GM06990 (cell line): ENCODE measurements at places on chromosomes 7 and 10.
A peak's percentile ranks its signal among the peaks of the same experiment; 100 is the strongest.

DNA sequence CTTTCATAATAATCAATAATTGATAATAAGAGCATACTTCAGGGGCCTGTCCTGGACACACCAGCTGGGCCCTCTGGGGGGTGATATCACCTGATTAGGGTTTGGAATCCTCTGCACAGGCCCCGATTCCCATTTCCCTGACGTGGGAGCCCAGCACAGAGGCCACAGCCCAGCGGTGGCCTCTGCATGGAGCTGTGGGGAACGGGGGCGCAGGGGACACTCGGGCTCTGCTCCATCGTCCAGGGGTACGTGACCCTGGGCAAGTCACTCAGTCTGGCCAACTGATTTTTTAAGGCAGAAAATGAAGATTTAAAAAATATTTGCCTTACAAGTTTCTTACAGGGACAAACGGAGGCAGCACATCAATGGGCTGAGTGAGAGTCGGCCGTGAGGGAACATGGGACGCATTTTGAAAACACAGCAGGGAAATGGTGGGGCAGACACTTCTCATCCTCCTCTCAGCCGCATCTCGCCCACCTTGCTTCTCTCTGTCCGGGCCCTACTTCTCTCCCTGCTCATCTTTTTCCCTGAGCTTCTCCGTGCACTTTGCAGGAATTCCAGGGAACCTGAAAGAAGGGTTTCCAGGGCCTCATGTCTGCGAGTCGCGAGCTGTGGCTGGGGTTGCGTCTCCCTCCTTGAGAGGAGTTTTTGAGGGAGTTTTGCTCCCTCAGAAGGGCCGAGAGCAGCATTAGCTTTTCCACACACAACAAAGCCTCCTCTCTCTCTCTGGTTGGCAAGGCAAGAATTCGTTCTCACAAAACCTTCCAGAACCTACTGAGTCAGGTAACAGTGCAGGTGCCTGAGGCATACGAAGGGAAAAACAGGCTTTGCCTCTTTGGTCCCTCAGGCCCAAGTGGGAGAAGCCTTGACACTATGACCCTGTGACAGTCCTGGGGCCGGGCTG is 312.0 kb downstream of the WDR37 start:
- no peak for DNase-seq

DNA sequence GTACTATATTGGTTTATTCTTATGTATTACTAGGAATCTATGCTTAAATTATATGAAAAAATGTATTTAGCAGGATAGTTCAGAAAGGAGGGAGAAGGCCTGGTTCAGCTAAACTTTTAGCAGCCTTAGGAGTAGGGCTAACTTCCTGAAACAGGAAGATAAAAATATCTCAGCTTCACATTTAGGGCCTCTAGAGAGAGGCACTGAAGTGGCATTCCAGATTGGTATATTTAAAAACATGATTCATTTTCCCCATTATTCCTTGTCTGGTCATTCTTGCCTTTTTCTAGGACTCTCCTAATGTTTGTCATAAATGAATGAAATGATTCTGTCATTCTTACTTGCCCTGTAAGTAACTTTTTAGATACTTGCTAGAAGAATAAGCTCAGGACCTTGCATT is 63.0 kb upstream of the CYP26C1 start:
- DNase-seq: no peak

GRCh38 chr7:81457852-81458522 is 311.9 kb downstream of the HGF start:
- no peak for DNase-seq

DNA sequence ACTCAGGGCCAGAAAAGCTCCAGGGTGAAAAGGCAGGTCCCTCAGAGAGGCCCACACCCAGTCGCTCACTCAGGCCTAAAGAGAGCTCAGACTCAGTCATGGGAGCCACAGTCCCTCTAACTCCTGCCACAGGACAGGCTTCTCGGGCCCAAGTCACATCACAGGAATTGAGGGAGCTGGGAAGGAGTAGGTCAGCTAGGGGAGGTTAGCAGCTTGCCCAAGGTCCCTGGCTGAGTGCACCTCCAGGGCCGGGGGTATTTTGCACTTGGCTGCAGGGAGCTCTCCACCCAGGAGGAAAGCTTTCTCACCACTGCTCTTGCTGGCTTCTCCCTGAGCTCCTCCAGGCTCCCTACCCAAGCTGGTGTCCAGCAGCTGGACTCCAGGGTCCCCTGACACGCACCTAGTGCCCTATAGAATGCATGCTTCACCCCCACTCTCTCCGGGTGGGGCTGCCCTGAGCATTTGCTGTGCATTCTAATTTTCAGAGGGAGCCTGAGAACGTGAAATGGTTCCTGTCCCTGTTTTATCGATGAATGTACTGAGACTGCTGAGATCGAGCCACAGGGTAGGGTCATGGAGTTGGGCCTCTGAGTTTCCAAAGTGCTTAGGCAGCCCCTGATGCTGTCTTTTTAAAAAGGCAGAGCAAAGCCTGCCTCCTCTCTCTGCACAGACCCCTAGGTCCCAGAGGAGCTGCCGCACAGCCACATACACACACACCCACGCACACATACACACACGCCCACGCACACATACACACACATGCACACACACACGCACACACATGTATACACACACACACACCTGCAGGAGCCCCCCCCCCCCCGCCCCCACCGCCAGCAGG is 37.9 kb upstream of the RET start:
- DNase-seq: no peak

GRCh38 chr10:65765006-65765541 is 1160.8 kb upstream of the LRRTM3 start:
- no peak for DNase-seq

- DNase-seq: no peak
Observed at GRCh38 chr10:71421075-71421434, 24.3 kb downstream of the CDH23 start.

- DNase-seq: peak; percentile 41
Observed at GRCh38 chr10:123399276-123399839, 245.2 kb downstream of the BUB3 start.
